ENCODE measurements at places on chromosomes 5 and 9.

DNA sequence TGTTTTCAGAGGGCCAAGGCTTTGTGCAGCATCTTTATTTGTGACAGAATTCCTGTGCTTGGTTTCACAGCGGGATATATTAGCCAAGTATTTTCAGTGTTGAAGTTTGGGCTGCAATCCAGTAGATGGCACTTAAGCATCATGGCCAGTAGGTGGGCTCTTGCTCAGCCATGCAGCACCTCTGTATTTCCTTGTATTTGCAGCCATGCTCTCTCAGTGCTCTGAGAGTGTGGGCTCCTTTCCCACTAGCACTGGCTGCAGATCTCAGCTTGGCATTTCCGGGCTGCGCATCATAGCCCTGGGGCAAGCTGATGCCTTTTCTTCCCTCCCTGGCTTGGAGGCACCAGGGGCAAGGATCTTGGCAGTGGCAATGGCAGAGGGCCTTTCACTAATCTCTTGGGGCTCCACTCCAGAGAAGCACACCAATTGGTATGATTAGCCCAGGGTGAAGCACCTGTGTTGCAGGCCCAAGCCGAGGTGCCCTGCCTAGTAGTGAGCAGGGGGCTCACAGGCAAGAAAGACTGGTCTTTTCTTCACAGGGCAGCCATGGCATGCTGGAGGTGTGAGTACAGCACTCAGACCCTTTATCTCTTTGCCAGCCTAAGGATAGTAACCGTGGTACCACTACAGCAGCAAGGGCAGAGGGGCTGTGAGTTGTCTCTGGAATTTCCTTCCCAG, 48.3 kb downstream of the SLCO6A1 start:
- no peak for DNase-seq
- no peak overlapping the region for H3K27ac ChIP-seq
- no peaks in the 10 kb centered on the region for H3K4me1 ChIP-seq
- peaks cover 2% of the 10 kb centered on the region for H3K36me3 ChIP-seq

- H3K27ac ChIP-seq: no peak overlapping the region
- no peak overlapping the region for H3K4me3 ChIP-seq
- no peak for DNase-seq
- H3K36me3 ChIP-seq: no peaks in the 10 kb centered on the region
These were observed 46.3 kb upstream of the FOXE1 start for GRCh38 chr9:97806721-97807120.

- no peaks in the 10 kb centered on the region for H3K36me3 ChIP-seq
- no peak overlapping the region for H3K4me3 ChIP-seq
- no peak for DNase-seq
- no peaks in the 10 kb centered on the region for H3K27me3 ChIP-seq
- no peak overlapping the region for H3K27ac ChIP-seq
These were observed 172.8 kb downstream of the AUH start for GRCh38 chr9:91188719-91189590.

DNA sequence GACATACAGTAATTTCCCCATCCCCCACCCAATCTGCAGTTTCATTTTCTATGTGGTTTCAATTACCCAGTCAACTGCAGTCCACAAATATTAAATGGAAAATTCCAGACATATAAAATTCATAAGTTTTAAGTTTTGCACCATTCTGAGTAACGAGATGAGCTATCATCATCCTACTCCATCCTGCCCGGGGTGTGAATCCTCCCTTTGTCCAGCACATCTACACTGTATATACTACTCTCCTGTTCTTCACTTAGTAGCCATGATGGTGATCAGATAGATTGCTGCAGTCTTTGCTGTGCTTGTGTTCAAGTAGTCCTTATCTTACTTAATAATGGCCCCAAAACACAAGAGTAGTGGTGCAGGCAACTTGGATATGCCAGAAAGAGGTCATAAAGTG, 11.3 kb downstream of the OXCT1 start:
- peaks cover 3% of the 10 kb centered on the region for H3K36me3 ChIP-seq
- H3K27ac ChIP-seq: no peak overlapping the region
- H3K27me3 ChIP-seq: no peaks in the 10 kb centered on the region
- DNase-seq: no peak
- no peaks in the 10 kb centered on the region for H3K4me1 ChIP-seq
- no peak overlapping the region for H3K4me3 ChIP-seq

- no peak for DNase-seq
- peaks cover 8% of the 10 kb centered on the region for H3K4me1 ChIP-seq
- H3K4me3 ChIP-seq: no peak overlapping the region
These were observed 58.4 kb upstream of the DAB2IP start for GRCh38 chr9:121593066-121593465.

DNA sequence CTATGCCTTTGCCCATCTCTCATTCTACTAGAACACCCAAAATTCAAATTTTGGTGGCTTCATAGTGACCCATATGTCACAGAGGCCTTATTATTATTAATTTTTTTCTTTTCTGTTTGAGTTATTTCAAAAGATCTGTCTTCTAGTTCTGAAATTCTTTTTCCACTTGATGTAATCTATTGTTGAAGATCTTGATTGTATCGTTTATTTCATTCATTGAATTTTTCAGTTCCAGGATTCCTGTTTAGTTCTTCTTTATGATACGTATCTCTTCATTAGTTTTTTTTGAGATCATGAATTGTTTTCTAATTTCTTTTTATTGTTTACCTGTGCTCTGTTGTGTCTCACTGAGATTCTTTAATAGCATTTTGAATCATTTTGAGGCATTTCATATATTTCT, 24.6 kb upstream of the APBA1 start:
- H3K27me3 ChIP-seq: peaks cover 15% of the 10 kb centered on the region
- no peaks in the 10 kb centered on the region for H3K4me1 ChIP-seq
- no peak for DNase-seq
- H3K36me3 ChIP-seq: peaks cover under 1% of the 10 kb centered on the region

- peaks cover 37% of the 10 kb centered on the region for H3K4me1 ChIP-seq
- DNase-seq: no peak
- H3K27me3 ChIP-seq: peaks cover 3% of the 10 kb centered on the region
- H3K4me3 ChIP-seq: no peak overlapping the region
These were observed 2.7 kb downstream of the DPM2 start for GRCh38 chr9:127934986-127935385.

- no peaks in the 10 kb centered on the region for H3K27me3 ChIP-seq
- H3K4me1 ChIP-seq: peaks cover 25% of the 10 kb centered on the region
- H3K36me3 ChIP-seq: peaks cover 12% of the 10 kb centered on the region
- DNase-seq: no peak
These were observed 430 bp upstream of the MSH3 start for GRCh38 chr5:80654054-80654390.

DNA sequence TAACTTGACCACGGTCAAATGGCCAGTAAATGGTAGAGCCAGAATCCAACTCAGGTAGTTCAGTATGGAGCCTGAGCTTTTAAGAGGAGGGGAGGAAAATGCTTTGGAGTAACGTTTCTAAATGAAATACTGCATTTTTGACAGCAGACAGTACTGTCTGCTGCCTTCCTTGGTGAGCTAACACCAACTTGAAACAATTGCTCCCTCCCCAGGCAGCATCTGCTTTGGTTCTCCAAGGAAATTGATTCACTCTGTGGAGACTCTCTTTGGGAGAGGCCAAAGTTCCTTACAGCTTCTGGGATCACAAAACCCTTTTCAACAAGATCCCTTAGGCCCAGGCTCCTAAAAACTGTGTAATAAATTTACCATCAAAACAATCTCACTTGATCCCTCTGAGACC, 75.2 kb upstream of the SSBP2 start:
- no peaks in the 10 kb centered on the region for H3K27me3 ChIP-seq
- peak overlapping the region; percentile 10 for H3K27ac ChIP-seq
- no peak for DNase-seq
- peaks cover 12% of the 10 kb centered on the region for H3K4me1 ChIP-seq
- H3K36me3 ChIP-seq: no peaks in the 10 kb centered on the region
- no peak overlapping the region for H3K4me3 ChIP-seq

DNA sequence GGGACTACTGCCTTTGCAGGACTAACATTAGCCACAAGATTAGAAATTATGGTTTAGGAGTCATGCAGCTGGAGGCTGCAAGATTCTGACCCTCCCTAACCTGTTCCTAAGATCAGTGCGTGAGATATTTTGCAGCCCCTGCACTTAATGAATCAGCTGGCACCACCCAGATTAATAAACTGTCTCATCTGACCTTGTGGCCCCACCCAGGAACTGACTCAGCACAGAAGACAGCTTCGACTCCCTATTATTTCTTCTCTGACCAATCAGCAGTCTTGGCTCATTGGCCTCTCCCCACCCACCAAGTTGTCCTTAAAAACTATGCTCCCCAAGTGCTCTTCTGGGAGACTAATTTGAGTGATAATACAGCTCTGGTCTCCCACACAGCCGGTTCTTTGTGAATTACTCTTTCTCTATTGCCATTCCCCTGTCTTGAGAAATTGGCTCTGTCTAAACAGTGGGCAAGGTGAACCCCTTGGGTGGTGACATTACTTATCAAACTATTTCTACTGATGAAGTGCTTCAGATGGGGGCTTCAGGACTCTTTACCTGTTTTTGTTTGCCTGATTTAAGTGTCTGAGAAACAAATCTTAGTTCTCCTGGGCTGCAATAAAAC, 17.0 kb downstream of the CTSL start:
- H3K27me3 ChIP-seq: no peaks in the 10 kb centered on the region
- peaks cover 5% of the 10 kb centered on the region for H3K4me1 ChIP-seq
- no peak for DNase-seq
- H3K27ac ChIP-seq: no peak overlapping the region

DNA sequence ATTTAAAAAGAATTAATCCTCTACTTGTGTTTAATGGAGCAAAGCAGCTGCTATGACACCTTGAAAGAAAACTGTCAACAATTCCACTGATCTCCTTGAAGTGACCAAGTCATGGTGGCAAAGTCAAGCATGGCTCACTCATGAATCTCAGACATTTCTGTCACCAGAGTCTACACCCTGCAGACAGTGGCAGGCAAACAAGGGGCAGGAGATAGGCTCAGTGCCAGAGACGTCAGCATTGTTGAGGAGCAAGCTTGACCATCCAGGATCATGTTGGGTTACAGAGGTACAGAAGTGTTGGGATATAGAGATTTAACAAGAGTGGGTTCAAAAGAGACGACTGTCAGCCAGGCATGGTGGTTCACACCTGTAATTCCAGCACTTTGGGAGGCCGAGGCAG, 16.1 kb upstream of the VPS13A start:
- no peak overlapping the region for H3K4me3 ChIP-seq
- peaks cover 12% of the 10 kb centered on the region for H3K4me1 ChIP-seq

DNA sequence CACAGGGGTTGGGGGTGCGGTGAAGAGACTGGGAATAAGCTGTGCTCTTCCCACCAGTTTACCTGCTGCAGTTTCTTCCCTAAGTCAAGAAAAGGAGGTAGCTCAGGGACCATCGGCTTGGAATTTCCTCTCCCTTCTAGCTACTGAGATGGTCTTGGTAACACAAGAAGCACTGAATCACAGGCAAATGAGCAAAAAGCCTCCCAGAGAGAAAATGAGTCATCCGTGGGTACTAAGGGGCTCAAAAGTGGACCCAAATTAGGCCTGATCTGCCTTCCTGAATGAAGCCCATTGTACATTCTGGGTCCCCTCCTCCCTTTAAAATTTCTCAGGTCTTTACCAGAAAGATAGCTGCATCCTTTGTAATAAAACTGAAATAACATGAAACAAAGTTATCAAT, 49.9 kb downstream of the PTPN3 start:
- DNase-seq: no peak
- no peaks in the 10 kb centered on the region for H3K27me3 ChIP-seq
- H3K36me3 ChIP-seq: no peaks in the 10 kb centered on the region
- H3K4me1 ChIP-seq: peaks cover 10% of the 10 kb centered on the region

DNA sequence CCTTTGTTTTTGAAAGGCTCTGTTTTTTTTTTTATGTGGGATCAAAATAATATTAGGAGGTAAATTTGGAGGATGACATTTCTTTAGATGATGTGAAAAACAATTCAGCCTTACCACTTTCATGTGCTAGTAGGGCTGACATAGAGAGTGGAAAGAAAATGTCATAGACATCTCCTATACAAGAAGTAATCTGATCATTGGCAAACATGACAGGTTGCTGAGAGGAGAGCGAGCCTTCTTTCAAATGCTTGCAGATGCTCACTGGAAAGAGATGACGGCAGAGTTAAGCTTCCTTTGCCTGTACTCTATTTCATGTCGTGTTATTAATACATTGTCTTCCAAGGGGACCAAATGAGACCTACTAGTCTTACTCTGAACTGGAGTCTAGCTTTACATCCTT, 160.1 kb upstream of the DAP start:
- no peaks in the 10 kb centered on the region for H3K36me3 ChIP-seq
- H3K27me3 ChIP-seq: peaks cover 31% of the 10 kb centered on the region
- no peaks in the 10 kb centered on the region for H3K4me1 ChIP-seq
- no peak overlapping the region for H3K27ac ChIP-seq

DNA sequence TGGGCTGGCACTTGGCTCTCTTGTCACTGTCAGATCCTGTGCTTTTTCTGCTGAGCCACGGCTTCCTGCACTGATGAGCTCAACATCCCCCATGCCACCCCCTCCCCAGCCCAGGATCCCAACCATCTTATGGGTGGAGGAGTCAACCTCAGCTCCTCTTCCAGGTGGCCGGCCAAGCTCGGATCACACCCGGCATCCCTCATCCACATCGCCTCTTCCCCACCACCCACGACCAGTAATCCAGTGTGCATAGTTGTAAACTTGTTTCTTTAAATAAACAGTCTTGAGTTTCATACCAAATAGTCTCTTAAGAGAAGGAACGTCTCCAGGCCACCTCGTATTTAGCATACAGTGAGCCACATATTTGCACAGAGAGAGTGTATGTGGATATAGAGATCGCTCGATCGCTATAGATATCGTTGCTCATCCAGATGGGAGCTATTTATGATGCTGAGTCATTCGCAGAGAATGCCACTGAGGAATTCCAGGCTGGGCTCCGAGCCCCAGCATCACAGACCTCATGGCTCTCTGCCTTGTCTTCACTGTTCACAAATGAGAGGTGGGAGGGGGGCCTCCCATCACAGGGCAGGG, 61.8 kb upstream of the CPLX2 start:
- H3K36me3 ChIP-seq: no peaks in the 10 kb centered on the region
- peaks cover 34% of the 10 kb centered on the region for H3K27me3 ChIP-seq

DNA sequence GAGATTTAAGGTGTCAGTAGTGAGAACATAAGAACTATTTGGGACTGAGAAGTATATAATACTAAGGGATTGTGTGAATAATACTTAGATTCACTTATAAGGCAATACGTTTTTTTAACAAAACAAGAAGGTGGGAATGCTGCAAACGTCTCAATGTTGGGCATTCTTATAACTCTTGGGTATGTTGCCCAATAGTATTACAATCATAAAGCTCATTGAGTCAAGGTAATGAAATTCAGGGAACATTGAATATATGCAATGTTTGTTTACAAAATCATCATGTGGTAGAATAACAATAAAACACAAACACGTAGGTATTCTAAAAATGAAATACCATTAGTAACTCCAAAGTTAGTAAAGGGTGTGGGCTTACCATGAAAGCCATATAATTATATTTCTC, 400.7 kb downstream of the KIAA0825 start:
- H3K27me3 ChIP-seq: no peaks in the 10 kb centered on the region
- no peak overlapping the region for H3K27ac ChIP-seq
- H3K36me3 ChIP-seq: no peaks in the 10 kb centered on the region
- no peak for DNase-seq
- no peak overlapping the region for H3K4me3 ChIP-seq

- peak overlapping the region; percentile 16 for H3K27ac ChIP-seq
- H3K4me3 ChIP-seq: no peak overlapping the region
- no peak for DNase-seq
- H3K36me3 ChIP-seq: no peaks in the 10 kb centered on the region
- no peaks in the 10 kb centered on the region for H3K27me3 ChIP-seq
- peaks cover 15% of the 10 kb centered on the region for H3K4me1 ChIP-seq
These were observed 124.7 kb downstream of the ALDH1A1 start for GRCh38 chr9:72827950-72828731.
